ENCODE measurements at places on chromosomes 7 and 10.

GRCh38 chr7:14228341-14228740 is 238.9 kb upstream of the ETV1 start:
- no peak for DNase-seq

- peak; percentile 57 for DNase-seq
Measured at GRCh38 chr7:43905956-43906330, 453 bp downstream of the URGCP start.

DNA sequence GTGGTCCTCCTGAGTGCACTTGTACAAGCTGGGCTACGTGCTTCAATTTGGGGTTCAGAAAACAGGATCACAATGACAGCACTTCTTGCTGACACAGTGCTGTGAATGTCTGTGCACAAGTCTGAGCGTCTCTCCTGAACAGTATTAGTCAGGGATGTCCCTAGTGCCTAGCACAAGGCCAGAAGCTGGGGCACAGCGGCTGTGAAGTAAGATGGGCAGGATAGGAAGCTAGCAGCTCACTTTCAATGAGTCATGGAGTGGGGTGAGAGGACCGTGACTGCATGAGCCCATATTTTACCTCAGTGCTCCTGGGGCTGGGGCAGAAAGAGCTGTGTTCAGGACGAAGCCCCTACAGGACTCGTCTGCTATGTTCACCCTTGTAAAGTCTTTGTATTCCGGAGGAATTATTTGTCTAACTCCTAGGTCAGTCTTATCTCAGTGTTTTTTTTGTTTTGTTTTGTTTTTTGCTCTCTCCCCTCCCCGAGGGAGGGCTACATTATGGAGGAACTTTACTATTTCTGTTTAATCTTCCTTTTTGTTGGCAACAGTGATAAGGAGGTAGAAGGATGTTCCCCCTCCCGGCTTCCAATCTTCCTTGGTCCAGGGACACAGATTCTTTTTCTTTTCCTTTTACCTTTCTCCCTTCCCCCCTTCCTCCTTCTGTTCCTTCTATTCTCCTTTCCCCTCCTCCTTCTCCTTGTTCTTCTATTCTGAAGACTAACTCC is 2.8 kb upstream of the LRMDA start:
- no peak for DNase-seq

GRCh38 chr10:43264965-43265798 is 1.7 kb downstream of the RASGEF1A start:
- peak; percentile 22 for DNase-seq

- DNase-seq, result no peak
Measured at GRCh38 chr10:118967160-118967559, 62.4 kb upstream of the NANOS1 start.

DNA sequence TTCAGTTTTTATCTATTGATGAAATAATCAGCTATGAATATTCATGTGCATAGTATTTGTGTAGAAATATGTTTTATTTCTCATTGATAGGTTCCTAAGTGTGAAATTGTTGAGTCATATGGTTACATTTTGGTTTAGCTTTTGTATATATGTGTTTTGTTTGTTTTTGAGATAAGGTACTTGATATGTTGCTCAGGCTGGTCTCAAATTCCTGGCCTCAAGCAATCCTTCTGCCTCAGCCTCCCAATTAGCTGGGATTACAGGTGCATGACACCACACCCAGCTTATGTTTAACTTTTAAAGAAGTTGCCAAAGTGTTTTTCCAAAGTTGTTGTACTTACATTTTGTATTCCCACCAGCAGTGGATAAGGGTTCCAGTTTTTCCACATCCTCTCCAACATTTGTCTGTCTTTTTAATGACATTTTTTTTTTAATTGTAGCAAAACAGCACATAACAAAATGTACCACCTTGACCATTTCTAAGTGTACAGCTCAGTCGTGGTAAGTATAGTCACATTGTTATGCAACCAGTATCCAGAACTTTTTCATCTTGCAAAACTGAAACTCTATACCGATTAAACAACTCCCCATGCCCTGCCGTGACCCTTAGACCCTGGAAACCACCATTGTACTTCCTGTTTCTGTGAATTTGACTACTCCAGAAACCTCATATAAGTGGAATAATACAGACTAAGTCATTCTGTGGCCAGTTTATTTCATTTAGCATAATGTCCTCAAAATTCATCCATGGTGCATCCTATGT is 12.6 kb upstream of the UBE2D1 start:
- DNase-seq, result no peak

- DNase-seq, result no peak
Measured at GRCh38 chr10:112803961-112804401, 146.1 kb upstream of the TCF7L2 start.

GRCh38 chr10:124493214-124493882 is 31.7 kb downstream of the LHPP start:
- DNase-seq, result no peak

DNA sequence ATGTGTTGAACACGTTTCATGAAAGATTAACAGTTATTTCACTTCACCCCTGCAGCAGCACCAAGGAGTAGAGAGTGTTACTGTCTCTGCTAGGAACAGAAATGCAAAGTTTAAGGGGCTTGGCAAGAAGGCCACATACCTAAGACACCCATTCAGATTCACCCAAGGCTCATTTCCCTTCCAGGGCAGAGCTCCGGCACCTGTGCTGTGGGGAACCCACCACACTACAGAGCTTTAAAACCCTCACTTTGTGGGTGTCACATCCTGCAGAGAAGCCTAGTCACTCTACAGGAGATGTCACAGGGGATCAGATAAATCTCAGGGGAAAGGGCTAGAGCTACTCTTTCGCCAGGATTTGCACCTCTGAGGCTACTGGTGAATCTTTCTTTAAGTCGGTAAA is 176.1 kb upstream of the KLF6 start:
- no peak for DNase-seq

- no peak for DNase-seq
Measured at GRCh38 chr7:99409192-99409572, 413 bp downstream of the BUD31 start.

GRCh38 chr10:61021926-61022325 is 77.9 kb upstream of the RHOBTB1 start:
- DNase-seq, result no peak

DNA sequence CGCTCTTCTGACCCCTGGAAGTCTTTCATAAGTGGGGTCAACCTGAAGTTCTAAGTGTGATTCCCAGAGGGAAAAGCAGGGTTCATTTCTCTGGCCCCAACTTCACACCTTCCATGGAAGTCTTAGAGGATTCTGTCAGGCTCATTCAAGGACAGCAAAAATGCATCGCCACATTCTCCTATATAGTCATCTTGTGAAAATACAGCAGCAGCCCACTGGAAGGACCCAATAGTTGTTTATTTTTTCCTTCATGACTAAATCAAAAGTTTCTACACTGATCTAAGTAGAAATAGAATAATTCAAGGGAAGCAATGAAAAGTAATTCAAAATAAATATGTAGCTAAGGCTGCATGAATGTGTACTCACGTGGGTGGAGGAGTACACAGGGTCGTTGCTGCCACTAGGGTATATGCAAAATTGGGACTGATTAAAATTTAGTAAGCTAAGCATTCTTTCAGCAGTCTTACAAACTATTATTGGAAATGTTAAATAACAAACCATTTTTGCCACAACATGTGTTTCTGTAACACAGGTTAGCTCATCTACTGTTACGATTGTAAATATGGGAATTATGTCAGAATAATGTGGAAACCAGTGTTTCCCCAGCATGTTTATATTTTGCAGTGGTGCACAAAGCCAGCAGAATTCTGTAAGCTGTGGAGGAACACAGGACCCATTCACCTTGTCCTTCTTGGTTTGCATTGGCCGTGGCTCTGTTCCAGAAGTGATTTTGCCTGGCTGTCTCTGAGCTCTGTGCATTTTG is 33.5 kb downstream of the EEPD1 start:
- no peak for DNase-seq

Measured in GM12892 (cell line).